ENCODE measurements at places on chromosomes 12 and 14.
A peak's percentile ranks its signal among the peaks of the same experiment; 100 is the strongest.

DNA sequence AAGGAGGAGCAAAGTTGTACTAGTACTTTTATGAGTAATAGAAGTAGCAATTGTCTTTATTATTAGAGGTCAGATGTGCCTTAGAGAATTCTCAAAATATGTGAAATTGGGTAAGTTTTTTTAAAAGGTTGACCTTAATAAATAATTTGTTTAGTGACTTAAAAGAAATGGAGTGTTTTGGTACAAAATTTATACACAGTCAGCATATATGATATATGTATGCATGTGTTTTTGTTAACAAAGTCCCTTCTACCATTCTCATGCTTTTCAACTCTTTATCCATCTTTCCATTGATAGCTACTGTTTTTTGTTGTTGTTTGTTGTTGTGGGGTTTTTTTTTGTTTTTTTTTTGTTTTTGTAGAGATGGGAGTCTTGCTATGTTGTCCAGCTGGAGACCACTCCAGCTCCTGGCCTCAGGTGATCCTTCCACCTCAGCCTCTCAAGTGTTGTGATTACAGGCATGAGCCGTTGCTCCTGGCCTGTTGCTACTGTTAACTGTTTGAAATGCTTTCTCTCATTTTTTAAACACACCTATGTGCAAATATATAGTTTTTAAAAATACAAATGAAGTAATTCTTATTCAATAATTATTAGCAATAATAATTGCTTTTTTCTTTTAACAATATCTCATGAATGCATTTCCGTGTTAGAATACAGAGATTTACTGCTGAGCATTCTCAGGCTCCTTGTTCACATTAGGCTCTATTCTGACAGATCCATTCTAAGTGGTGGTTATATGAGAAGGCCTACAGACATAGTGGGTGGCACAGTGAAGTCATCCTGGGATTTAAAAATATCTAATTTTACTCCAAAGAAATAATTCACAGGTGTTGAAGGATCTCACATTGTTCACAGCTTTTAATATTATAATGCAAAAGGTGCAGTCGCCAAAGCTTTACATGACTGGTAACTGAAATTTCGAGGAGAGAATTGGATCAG, 10.4 kb downstream of the NAA30 start:
- no peak overlapping the region for H3K4me3 ChIP-seq
- no peak overlapping the region for H3K27ac ChIP-seq
- no peaks in the 10 kb centered on the region for H3K27me3 ChIP-seq
- peaks cover 32% of the 10 kb centered on the region for H3K36me3 ChIP-seq
- DNase-seq: no peak

GRCh38 chr12:109512608-109513007, 35.2 kb downstream of the UBE3B start:
- no peaks in the 10 kb centered on the region for H3K4me1 ChIP-seq
- H3K36me3 ChIP-seq: peaks cover 23% of the 10 kb centered on the region
- no peak overlapping the region for H3K27ac ChIP-seq
- H3K4me3 ChIP-seq: no peak overlapping the region

GRCh38 chr12:110743571-110744093, 941 bp upstream of the PPP1CC start:
- peak overlapping the region; percentile 100 for H3K4me3 ChIP-seq
- peaks cover 19% of the 10 kb centered on the region for H3K36me3 ChIP-seq
- no peak for DNase-seq
- peak overlapping the region; percentile 86 for H3K27ac ChIP-seq

DNA sequence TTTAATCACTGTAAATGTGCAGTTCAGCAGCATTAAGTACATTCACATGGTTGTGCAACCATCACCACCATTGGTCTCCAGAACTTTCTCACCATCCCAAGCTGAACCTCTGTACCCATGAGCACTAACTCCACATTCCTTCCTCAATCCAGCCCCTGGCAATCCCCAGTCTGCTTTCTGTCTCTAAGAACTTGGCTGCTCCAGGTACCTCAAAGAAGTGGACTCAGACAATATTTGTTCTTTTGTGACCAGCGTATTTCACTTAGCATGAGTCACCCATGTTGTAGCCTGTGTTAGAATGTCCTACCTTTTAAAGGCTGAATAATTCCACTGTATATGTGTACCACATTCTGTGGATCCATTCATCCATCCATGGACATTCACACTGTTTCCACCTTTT, 64.6 kb downstream of the SLC24A4 start:
- H3K27me3 ChIP-seq: no peaks in the 10 kb centered on the region
- no peaks in the 10 kb centered on the region for H3K36me3 ChIP-seq
- H3K4me1 ChIP-seq: no peaks in the 10 kb centered on the region
- DNase-seq: no peak
- H3K4me3 ChIP-seq: no peak overlapping the region
- H3K27ac ChIP-seq: no peak overlapping the region

DNA sequence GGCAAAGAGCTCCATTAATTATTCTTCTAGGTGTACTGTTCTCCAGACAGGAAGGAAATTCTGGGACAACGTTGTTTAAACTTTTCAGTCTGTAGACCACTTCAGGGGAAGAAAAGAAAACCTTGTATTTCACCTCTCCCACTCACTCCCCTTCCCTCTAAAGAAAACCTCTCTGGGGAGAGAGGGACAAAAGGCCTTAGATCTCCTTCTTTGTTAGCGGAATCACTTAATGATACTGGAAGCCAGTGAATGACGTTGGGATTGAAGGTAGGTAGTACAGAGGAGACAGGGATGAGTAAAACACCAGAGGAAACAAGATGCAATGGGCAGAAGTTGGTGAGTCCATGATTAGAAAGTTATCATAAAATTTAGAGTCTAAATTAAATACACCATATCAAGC, 38.7 kb upstream of the SGPP1 start:
- H3K4me3 ChIP-seq: no peak overlapping the region
- DNase-seq: no peak
- H3K36me3 ChIP-seq: no peaks in the 10 kb centered on the region
- H3K27ac ChIP-seq: no peak overlapping the region
- H3K4me1 ChIP-seq: peaks cover 14% of the 10 kb centered on the region

DNA sequence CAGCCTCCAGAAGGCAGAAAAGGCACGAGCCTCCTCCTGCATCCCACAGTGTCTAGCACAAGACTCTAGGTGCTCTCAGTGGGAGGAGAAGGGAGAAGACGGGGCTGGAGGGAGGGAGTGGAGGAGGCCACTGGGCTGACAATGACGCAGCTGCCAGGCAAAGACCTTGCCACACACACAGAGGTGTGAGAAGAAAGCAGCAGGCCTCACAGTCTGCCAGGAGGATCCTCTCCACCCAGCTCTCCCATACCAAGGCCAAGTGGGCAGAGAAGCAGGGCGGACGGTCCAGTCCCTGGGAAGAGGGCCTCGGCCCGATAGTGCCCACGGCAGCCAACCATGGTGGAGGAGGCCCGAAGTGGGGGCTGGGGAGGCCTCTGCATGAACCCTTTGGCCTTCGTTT, 78.9 kb downstream of the NCOR2 start:
- peaks cover 10% of the 10 kb centered on the region for H3K36me3 ChIP-seq
- H3K27ac ChIP-seq: no peak overlapping the region
- H3K4me3 ChIP-seq: no peak overlapping the region

GRCh38 chr14:92774572-92774971, 19.5 kb upstream of the GOLGA5 start:
- no peak for DNase-seq
- peak overlapping the region; percentile 74 for H3K27ac ChIP-seq
- H3K4me1 ChIP-seq: peaks cover 36% of the 10 kb centered on the region
- no peak overlapping the region for H3K4me3 ChIP-seq
- peaks cover 2% of the 10 kb centered on the region for H3K36me3 ChIP-seq
- peaks cover 35% of the 10 kb centered on the region for H3K27me3 ChIP-seq

GRCh38 chr12:128339126-128339520, 72.2 kb downstream of the TMEM132C start:
- H3K4me1 ChIP-seq: no peaks in the 10 kb centered on the region
- H3K4me3 ChIP-seq: no peak overlapping the region
- no peak for DNase-seq
- no peaks in the 10 kb centered on the region for H3K36me3 ChIP-seq
- H3K27ac ChIP-seq: no peak overlapping the region

- H3K4me1 ChIP-seq: no peaks in the 10 kb centered on the region
- no peak for DNase-seq
- no peaks in the 10 kb centered on the region for H3K36me3 ChIP-seq
- no peak overlapping the region for H3K27ac ChIP-seq
- H3K27me3 ChIP-seq: no peaks in the 10 kb centered on the region
Measured at GRCh38 chr14:46051796-46052195, 599.8 kb downstream of the RPL10L start.

DNA sequence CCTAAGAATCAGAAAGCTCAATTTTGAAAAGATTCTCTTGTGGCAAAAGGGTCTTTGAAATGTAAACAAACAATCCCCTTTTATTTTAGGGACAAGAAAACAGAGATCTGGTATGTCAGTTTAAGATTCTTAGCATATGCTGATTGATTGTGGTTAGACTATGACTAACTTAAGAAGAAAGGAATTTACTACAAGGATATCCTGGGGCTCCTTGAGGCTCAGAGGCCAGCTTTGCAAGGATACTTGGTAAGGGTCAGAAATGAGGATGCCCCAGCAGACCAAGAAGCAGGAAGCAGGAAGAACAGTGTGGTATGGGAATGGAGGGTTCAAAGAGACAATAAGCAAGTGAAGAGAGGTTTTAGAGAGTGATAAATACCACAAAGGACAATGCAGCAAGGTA, 474.6 kb downstream of the ETNK1 start:
- no peak overlapping the region for H3K4me3 ChIP-seq
- no peak overlapping the region for H3K27ac ChIP-seq
- no peak for DNase-seq
- no peaks in the 10 kb centered on the region for H3K27me3 ChIP-seq
- H3K4me1 ChIP-seq: no peaks in the 10 kb centered on the region

- H3K4me3 ChIP-seq: no peak overlapping the region
- H3K4me1 ChIP-seq: peaks cover 7% of the 10 kb centered on the region
- no peaks in the 10 kb centered on the region for H3K36me3 ChIP-seq
Measured at GRCh38 chr12:105419606-105420005, 89.1 kb downstream of the C12orf75 start.

DNA sequence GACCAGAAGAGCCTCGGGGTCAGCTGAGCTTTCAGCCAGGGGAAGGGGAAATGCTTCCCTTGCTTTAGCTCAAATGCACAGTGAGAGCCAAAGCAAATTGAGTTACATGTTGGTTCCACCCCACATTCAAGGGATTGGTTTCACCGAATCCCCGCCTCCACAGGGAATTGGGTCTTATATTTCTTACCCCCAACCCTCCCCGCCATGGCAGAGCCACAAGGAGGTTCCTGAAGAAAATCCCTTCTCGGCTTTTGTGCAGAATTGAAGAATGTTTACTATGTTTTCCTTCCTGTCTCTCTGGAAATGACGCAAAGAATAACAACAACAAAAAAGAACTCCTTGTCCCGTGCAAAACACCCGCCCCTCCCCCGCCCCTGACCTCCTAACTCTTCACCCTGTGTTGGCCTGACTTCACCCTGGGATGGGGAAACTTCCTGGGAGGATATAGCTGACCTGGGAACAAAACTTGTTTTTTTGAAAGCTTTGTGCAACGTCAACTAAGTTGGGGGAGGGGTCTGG, 21.9 kb upstream of the CIPC start:
- no peak overlapping the region for H3K27ac ChIP-seq
- no peaks in the 10 kb centered on the region for H3K4me1 ChIP-seq
- no peak for DNase-seq
- H3K27me3 ChIP-seq: peaks cover 3% of the 10 kb centered on the region
- no peak overlapping the region for H3K4me3 ChIP-seq

DNA sequence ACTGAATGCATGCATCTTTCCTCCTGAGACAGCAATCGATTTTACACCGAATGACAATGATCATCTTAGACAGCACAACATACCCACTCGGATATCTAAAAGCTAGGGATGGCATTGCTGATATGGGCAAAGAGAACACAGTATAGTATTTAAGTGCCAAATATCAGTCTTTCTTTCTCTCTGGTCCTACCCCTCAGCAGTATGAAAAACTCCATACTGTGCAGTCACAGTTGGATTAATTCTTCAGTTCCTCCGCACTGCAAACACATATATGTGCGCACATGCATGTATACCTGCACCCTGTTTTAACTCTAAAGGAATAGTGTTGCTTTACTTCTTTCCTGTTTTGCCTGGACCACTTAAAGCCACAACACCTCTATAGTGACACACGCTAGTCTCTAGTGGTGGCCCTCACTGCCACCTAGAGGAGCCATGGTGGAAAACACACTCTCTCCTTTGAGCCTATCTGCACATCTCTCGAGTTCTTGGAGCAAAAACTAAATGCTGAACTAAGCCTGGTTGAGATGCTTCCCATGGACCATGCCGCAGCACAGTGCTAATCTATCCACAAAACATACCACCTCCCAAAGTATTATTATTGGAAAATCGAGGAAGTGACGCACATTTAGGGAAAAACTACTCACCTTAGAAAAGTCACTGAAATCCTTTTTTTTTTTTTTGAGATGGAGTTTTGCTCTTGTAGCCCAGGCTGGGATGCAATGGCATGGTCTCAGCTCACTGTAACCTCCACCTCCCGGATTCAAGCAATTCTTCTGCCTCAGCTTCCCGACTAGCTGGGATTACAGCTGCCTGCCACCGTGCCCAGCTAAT, 11.9 kb downstream of the TMEM52B start:
- H3K4me1 ChIP-seq: peaks cover 6% of the 10 kb centered on the region
- peak; percentile 23 for DNase-seq
- H3K36me3 ChIP-seq: no peaks in the 10 kb centered on the region
- H3K4me3 ChIP-seq: no peak overlapping the region
- peaks cover 35% of the 10 kb centered on the region for H3K27me3 ChIP-seq

GRCh38 chr12:14239935-14240872, 125.3 kb upstream of the ATF7IP start:
- peak overlapping the region; percentile 74 for H3K4me3 ChIP-seq
- H3K27me3 ChIP-seq: no peaks in the 10 kb centered on the region
- H3K27ac ChIP-seq: peak overlapping the region; percentile 73
- peaks cover 22% of the 10 kb centered on the region for H3K4me1 ChIP-seq
- no peak for DNase-seq

- peak overlapping the region; percentile 96 for H3K27ac ChIP-seq
- H3K27me3 ChIP-seq: no peaks in the 10 kb centered on the region
- H3K36me3 ChIP-seq: peaks cover 5% of the 10 kb centered on the region
- DNase-seq: no peak
- H3K4me3 ChIP-seq: peak overlapping the region; percentile 90
- H3K4me1 ChIP-seq: peaks cover 87% of the 10 kb centered on the region
Measured at GRCh38 chr14:73757381-73757780, 43.2 kb upstream of the PNMA1 start.

All from activated T-helper 1 cell treated with anti-CD3 and anti-CD28 coated beads, Interleukin-12 subunit alpha, Interleukin-12 subunit beta, Interleukin-2, Interleukin-4 antibody, amounts not matched to agents 30 ng/mL and 10 ng/mL and 1 ng/mL, durations not matched to agents 14 hours and 24 hours and 36 hours (primary cell).